NCI-H345 (cell line): ENCODE measurements at places on chromosomes 2 and 18.

- DNase-seq = no peak
Measured at GRCh38 chr2:180609626-180610340, 370.6 kb upstream of the UBE2E3 start.

- no peak for DNase-seq
Measured at GRCh38 chr18:36492604-36493329, 195.3 kb downstream of the FHOD3 start.

GRCh38 chr18:61995618-61996017 is 102.8 kb upstream of the RNF152 start:
- no peak for DNase-seq

- no peak for DNase-seq
Measured at GRCh38 chr2:215461836-215462532, 26.1 kb upstream of the FN1 start.

GRCh38 chr2:215693193-215693998 is 257.5 kb upstream of the FN1 start:
- DNase-seq = no peak

DNA sequence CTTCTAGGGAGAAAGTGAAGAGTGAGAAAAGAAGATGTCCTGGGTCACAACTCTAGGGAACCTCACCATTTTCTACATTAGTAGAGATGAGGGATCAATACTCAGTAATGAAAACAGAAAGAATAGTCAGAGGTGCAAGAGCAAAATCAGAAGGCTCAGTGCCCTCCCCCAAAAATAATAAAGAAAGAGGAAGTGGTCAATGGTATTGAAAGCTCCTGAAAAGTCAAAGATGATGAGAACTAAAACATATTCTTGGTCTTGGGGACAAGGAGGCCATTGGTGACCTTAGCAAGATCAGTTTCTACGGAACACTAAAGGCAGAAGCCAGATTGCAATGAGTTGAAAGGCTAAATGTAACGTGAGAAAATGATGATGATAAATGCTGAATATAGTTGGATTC is 24.5 kb upstream of the MYO1B start:
- DNase-seq = no peak

- no peak for DNase-seq
Measured at GRCh38 chr2:200419325-200419724, 90.5 kb downstream of the KCTD18 start.

DNA sequence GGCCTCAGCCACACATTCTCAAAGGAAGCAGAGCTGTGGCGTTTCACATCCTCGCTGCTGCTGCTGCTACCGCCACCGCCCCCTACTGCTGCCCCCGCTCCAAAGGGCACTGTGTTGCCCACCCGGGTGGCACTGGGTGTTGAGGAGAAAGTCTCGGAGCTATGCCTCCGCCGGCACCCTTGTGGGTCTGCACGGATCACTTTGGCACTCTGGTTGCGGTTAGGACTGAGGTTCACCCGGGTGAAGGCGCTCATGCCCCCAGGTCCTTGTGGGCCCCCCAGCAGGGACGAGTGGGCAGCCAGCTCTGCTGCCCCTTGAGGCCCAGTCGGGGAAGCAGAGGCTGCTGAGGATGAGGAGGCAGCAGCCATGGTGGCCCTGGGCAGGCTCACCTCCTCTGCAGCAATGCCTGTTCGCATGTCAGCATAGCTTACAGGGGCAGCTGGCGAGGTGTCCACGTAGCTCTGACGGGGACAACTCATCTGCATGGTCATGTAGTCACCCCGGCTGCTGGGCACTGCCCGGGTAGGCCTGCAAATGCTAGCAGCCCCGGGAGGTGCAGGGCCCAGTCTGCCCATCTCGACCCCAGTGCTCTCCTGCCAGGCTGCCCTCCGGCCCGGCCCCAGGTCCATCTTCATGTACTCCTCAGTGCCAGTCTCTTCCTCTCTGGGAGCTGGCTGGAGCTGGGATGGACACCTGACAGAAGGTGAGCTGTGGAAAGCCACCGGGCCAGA is 4.2 kb downstream of the IRS1 start:
- no peak for DNase-seq

- DNase-seq = no peak
Measured at GRCh38 chr18:45175511-45175910, 439.8 kb upstream of the SLC14A2 start.

- DNase-seq = no peak
Measured at GRCh38 chr2:216015722-216016464, 2.5 kb upstream of the MREG start.

- DNase-seq = no peak
Measured at GRCh38 chr2:233217892-233218377, 33.5 kb upstream of the ATG16L1 start.

DNA sequence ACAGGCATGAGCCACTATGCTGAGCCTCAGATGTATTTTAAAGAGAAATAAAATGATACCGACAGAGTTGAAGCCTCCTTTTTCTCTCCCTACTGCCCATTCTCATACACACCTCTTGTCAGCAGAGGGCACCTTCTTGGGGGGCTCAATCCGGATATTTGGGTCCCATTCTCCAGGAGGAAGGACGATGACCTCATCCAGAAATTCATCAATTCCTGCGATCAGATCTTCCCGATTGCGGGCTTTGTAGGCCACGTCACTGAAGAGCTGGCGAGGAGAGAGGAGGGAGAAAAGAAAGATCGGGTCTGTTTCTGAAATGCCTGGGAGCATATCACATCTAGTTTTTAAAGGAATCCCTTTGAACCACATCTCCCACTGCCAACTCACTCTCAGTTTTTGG is 54.4 kb downstream of the MTHFD2 start:
- no peak for DNase-seq

GRCh38 chr18:42289526-42289925 is 334.5 kb downstream of the PIK3C3 start:
- DNase-seq = no peak

DNA sequence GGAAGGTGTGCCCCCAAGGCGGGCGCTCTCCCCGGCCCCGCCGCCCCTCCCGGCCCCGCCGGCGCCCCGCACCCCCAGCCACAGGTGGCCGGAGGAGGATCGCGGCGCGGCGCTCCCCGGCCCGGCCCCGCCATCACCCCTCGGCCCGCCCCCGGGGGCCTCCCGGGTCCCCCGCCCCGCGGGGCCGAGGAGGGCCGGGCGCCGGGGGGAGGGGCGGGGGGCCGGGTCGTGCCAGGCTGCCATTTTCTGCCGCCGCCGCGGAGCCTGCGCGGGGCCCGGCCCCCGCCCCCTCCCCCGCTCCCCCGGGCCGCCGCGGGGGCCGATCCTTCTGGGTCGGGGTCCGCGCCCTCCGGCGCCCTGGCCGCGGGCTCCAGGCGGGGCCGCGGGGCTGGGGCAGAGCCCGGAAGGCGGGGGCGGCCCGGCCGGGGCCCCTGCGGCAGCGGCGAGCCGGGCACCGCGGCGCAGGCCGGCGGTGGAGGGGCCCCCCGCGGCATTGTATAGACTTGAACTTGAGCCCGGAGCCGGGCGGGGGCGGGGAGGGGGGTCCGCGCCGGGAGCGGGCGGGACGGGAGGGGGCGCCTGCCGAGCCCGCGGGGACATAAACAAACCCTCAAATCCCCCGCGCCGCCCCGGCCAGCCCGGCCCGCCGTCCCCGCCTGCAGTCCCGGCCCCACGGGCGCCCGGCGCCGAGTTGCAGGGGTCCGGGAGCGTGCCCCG is 556 bp downstream of the DNMT3A start:
- peak; percentile 76 for DNase-seq
